Hematopoietic multipotent progenitor cell treated with erythropoietin and hydrocortisone succinate and interleukin-3 and kit ligand, for 17 days (in vitro differentiated cells): ENCODE measurements at places on chromosomes 7 and 10.
A peak's percentile ranks its signal among the peaks of the same experiment; 100 is the strongest.

GRCh38 chr7:98571006-98571405 lies 46.1 kb upstream of the NPTX2 start:
- DNase-seq, result no peak

DNA sequence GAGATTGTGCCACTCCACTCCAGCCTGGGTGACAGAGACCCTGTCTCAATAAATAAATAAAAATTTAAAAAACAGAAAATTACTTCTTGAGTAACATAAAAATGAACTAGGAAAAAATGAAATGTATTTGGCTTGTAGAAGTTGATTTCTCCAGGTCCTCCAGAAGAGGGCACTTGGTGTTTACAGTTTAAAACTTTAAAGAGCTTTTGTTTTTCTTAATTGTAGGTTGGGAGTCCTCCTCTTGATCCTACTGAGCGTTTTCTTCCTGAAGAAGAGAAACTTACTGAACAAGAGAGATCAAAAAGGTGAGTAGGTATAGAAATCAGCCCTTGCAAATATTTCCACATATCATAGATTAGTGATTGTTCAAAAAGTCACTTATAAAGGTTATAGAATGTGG lies 16.2 kb downstream of the KIFBP start:
- DNase-seq, result peak; percentile 57

DNA sequence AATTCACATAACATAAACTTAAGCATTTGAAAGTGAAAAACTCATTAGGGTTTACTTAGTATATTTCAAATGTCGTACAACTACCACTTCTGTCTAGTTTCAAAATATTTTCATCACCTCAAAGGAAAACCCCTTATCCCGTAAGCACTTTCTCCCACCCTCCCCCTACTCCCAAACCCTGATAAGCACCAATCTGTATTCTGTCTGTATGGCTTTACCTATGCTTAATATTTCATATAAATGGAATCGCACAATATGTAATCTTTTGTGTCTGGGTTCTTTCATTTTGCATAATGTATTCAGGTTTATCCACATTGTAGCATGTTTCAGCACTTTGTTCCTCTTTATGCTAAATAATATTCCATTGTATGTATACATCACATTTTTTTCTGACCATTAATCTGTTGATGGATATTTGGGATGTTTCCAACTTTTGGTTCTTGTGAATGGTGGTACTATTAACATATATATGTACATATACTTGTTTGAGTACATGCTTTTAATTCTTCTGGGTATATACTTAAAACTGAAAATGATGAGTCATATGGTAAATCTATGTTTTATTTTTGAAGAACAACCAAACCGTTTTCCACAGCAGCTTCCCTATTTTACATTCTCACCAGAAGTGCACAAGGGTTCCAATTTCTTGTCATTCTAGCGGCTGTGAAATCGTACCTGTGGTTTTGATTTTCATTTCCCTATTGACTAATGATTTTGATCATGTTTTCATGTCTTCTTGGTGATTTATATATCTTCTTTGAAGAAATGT lies 6.2 kb upstream of the STARD3NL start:
- no peak for DNase-seq

DNA sequence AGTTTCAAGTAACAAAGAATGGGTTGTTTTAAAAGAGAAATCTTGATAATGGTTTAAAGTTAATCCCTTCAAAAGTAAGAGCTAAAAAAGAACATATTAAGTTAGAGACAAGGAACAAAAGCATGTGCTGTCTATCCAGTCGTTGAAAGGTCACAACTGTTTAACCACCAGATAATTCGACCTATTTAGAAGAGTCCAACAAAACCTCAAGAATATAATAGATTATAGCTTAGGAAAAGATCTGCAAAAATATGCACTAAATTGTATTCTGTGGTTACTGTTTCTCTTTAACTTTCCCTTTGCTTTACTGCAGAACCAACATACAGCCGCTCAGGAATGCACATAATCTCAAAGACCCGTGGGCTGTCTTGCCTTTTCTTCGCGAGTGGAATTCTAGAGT lies 74.9 kb downstream of the PCGF5 start:
- no peak for DNase-seq

GRCh38 chr7:265192-265997 lies 24.6 kb upstream of the FOXL3 start:
- DNase-seq, result no peak

GRCh38 chr7:29935111-29935510 lies 54.5 kb downstream of the SCRN1 start:
- DNase-seq, result no peak

DNA sequence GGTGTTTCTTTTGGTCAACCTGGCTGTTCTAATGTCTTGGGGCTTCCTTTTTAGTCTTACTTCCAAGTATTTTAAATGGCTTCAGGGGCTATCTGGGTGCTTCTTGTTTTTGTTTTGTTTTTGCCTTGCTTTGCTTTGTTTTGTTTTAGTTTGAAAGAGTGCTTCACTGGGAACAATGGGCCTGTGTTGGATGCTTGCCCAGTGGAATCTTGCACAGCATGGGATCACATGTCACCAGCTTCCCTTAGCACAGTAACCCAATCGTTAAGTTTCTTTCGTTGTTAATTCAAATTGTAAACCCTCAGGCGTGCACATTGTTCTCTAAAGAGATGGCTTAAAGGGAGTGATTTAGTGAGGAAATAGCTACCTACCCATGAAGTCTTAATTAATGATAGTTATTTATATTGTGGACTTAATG lies 8.9 kb downstream of the COL17A1 start:
- DNase-seq, result no peak

- no peak for DNase-seq
These were observed 135.2 kb downstream of the ADAM12 start for GRCh38 chr10:126252884-126253610.

- DNase-seq, result peak; percentile 31
These were observed 26.4 kb downstream of the PRF1 start for GRCh38 chr10:70575874-70576802.

GRCh38 chr10:104100795-104101194 lies 15.1 kb upstream of the COL17A1 start:
- no peak for DNase-seq

DNA sequence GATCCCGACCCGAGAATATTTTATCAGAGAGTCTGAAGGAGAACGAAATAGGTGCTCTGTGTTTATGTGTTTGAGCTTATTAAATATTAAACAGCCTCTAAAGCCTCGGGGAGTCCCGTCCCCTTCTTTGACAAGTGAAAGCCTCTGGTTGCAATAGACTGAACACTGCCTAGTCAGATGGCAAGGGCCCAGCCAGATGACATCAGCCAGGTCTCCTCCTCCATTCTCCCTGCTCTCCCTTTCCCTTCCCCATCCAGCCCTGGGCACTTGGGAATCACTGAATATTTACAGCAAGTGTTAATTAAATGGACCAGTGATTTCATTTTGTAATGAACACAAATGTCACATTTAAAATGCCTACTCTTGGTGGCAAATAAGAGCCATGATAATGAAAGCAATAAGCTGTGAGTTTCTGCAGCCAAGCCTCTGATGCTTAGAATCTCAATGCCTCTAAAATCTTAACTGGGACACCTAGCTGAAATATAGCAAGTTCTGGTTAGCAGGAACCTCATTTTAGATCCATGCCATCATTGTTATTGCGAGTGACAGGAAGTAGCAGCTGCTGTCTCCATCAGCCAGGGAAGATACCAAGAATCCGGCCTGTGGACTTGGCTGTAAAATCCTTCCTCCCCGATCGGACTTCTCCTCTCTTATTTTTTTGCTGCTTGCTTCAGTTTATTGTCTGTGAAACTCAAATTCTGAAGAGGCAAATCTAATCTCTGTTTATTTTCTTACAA lies 202.1 kb downstream of the PRPF18 start:
- DNase-seq, result no peak

DNA sequence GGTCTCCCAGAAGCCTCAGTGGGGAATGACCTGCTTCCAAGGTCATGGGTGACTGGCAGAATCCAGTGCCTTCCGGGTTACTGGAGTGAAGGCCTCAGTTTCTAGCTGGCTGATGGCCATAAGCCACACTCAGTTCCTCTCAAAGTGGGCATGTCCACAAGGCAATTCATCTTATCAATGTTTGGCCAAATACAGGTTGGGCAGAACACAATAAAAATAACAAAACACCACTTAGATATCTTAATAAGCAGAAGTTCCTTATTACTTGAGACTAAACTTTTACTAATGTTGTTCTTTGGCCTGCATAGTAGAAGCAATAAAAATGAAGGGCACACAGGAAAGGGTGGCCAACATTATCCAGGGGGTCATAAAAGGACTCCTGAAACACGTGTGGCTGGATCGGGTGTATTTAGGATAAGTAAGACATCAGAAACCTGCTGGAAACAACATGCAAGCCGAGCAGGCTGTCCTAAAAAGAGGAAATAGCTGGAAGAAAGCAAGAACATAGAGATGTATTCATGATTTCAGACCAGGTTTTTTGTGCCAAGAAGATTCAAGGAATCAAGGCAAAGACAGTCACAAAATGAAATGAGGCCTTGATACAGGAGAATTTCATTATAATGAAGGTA lies 19.6 kb upstream of the AKR1C2 start:
- no peak for DNase-seq

- peak; percentile 44 for DNase-seq
These were observed 2.2 kb downstream of the STRIP2 start for GRCh38 chr7:129436335-129436923.

GRCh38 chr7:27242154-27242553 lies 448 bp upstream of the EVX1 start:
- DNase-seq, result no peak

DNA sequence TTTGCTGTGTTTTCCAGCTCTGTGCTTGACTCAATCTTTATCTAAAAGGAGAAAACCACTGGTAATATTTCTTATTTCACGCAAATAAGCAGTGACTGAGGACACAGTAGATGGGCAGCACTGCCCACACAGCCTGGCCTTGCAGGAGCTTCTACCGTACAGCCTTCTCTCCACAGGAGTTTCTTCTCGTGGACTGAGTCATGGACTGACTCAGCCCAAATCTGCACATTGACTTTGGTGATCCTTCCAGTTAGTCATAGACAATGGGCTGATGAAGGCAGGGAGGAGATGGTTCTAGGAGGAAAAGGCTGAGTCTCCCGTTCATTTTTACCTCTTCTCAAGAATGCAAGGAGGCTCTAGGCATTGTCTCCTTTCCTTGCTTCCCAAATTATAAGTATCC lies 200.7 kb downstream of the RAPGEF5 start:
- DNase-seq, result no peak

DNA sequence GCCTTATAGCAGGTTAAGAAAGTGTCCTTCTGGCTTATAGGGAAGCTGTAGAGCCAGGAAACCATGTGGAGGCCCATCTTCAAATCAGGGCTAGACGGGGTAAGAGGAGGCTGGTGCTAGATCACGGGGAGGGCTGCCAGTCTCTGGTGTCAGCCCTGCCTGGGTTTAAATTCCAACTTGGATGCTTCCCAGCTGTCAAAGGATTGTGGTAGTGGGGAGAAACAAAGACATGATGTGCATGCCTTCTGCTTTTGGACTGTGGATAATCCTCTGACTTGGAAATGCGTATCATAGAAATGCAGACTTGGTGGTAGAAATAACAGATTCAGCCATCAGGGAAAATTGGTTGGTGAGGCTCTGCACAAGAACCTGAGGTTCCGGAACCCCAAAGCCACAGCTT lies 325.6 kb downstream of the PHTF2 start:
- DNase-seq, result no peak

DNA sequence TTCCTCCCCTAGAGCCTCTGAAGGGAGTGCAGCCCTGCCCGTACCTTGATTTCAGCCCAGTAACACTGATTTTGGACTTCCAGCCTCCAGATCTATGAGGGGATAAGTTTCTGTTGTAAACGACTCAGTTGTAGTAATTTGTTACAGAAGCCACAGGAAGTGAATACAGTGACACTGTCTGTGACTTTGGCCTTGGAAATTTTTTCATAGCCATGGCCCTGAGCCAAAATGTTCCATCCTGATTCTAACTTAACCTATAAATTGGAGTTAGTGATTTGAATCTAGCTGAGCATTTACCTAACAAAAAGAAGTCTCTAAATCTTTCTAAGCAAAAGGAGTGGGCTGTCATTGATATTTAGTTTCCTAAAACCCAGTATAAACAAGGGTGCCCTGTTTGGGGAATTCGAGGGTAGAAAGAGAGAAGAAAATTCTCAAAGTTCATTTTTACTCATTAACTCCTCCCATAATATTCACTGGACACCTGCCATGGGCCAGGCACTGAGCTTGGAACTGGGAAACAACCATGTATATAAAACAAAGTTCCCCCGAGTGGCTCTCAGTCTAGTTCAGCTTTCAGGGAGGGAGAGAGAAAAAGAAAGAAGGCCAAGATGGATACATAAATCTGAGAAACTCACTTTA lies 162.3 kb downstream of the SKIDA1 start:
- no peak for DNase-seq

DNA sequence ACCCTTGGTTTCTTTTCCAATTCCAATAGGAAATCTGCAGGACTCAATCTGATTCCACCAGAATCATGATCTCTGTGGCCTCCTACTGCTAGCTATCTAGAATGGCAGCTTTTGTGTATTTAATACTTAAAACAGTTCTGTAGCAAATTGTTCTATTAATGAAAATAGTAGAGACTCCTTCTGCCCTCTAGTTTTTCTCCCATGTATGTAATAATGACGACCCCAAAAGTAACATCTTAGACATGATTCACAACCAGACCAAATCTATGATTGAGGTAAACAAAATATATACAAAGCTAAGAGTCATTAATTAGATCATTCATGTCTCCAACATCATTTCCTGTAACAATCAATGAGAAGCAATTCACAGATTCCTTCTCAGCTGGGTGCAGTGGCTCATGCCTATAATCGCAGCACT lies 259.1 kb upstream of the MKLN1 start:
- no peak for DNase-seq

DNA sequence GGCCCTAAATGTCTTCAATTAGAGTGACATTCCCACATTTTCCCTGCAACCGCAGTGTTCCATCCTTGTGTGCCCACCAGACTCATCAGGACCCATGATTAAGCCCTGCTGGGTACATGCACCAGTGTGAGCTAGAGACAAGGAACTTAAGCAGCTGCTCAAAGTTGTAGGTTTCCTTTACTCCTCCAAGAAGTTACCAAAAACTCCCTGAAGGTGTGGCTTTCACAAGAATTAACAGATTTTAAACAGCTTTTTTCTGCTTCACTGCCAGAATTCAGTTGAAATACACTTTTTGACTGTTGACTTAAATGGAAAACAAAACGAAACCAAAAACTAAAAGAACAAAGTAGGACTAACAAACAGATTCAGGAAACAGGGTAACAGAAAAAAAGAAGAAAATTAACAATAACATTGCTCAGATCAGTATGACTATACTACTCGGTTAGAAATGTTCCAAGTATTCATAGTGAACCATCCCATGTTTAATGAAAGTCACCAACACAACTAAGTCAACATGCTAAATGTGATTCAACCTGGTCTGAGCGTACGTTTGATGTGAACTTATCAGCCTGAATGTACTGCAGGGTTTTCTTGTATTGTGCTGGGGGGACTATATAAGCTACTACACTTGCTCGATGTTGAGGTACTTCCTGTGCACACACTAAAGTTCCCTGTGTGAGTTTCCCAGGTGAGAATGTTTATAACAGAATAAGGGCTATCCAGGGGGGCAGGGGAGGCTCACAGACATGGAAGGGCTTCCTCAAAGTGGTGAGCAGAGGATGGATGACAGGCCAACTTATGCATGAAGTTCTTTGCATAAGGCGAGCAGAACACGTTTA lies 22.2 kb downstream of the SLC37A3 start:
- no peak for DNase-seq
